DND-41 (cell line): ENCODE measurements at places on chromosomes 6 and 20.

DNA sequence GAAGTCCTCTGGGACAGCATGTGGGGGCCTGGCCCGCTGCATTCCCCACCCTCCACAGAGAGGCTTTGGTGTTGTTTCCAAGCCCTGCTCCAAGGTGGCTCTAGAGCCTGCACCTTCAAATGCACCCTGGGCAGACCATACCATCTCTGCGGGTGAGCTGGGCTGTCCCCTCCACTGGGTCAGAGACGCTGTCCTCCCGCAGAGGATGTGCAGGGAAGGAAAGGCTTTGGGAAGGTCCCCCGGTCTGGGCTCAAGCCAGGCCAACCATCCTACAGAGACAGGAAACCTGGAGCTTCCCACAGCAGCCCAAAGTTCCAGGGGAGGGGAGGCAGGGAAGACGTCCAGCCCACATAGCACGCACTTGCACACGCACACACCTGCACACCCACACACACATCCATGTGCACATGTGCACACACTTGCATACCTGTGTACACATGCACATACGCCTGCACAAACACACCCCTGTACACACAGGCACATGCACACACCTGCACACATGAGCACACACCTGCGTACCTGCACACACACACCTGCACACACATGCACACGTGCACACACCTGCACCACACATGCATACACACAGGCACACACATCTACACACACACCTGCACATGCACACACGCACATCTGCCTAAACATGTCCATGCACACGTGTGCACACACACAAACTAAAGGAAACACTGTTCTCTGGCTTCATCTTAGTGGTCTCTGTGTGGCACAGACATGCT is 155.4 kb downstream of the ERMARD start:
- no peak for DNase-seq

GRCh38 chr6:30882204-30882758 is 2.0 kb upstream of the DDR1 start:
- DNase-seq: no peak

DNA sequence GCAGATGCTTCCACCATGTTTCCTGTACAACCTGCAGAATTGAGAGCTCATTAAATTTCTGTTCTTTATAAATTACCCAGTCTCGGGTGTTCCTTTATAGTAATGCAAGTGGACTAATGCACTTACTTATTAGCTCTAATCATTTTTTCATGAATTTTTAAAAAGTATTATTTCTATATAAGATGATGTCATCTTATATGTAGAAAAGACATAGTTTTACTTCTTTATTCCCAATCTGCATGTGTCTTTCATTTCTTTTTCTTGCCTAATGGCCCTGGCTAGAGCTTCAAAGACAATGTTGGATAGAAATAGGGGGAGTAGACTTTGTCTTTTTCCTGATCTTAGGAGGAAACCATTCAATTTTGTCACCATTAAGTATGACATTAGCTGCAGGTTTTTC is 27.8 kb downstream of the OTOR start:
- no peak for DNase-seq

GRCh38 chr20:57650756-57651483 is 30.7 kb upstream of the ZBP1 start:
- DNase-seq: peak; percentile 1

DNA sequence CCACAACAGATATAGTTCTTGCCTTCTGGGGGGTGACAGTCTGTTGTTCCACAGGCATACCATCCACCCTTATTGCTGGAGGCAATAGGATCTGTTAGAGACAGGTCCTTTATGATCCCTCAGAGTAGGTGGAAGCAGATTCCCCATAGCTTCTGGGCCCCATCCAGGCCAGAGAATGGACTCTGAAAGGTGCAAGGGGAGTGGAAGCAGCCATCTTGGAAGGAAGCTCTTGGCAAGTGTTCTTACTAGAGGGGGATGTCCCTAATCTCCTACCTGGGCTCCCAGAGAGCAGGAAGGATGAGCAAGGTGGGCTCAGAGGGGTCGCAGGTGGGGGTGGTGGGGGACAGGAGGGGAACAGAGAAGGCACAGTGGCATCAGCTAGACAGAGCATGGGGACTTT is 33.4 kb downstream of the CEBPB start:
- no peak for DNase-seq

GRCh38 chr20:53844259-53844658 is 226.1 kb downstream of the BCAS1 start:
- no peak for DNase-seq

- no peak for DNase-seq
Observed at GRCh38 chr6:13980534-13980933, 55.8 kb downstream of the RNF182 start.

DNA sequence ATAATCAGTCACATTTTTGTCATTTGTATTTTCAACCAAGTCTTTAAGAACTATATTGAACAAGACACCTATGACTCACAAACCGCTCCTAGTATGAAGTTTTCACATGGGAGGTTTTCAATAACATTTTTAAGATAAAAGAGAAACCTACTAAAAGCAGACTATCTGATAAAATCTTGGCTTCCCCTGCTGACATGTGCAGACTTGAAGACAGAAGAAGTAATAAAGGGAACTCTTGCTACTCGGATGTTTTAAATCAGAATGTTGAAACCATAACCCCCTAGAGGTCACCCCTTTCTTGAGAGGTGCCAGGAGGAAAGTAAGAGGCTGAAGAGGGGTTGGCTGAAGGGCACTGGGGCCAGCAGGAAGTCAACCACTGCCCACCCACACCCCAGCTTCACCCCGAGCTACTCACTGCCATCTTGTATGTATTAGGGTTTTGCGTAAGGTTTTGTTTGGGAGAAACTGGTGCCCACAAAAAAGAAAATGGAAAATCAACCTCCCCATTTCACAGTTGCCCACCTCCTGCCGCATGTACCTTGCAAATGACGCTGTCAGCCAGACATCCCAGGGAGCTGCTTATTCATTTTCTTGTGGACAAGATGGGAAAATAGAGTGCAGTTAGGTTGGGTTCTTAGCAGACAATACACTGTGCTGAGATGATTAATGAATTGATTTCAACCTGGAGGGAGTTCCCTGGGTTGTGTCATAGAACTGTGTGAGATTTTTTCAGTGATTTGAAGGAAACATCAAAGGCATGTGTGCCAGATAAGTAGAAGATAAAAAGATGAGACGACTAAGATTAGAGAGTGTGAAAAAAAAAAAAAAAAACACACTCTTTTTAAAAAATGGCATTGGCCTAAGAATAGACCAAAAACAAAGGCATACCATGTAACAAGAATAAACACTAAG is 83.2 kb upstream of the TAB2 start:
- peak; percentile 32 for DNase-seq

DNA sequence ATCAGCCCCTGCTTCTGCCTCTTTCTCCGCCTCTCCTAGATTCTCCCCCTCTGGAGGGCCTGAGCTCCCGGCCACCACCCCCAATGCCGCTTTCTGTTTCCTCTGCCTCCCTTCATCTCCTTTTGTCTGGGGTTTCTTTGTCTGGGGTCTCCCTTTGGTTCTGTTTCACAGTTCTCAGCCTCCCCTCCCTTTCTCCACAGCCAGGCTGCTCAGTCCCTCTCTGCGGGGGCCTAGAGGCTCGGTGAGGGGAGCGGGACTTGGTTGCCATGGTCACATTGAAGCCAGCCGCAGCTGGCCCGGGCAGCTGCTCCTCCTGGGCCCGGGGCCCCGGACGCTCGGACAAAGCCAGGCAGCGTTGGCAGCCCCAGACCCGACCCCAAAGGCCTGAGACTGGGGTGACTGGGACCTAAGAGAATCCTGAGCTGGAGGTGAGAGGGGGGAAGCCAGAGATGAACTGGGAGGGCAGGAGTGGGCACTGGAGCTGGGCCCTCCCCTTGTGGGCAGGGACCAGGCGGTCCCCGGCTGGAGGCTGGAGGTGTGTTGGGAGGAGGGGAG is 3.5 kb upstream of the DDR1 start:
- DNase-seq: no peak

GRCh38 chr20:11117808-11118528 is 444.2 kb upstream of the JAG1 start:
- DNase-seq: no peak

- no peak for DNase-seq
Observed at GRCh38 chr6:38688579-38689087, 14.3 kb downstream of the GLO1 start.

DNA sequence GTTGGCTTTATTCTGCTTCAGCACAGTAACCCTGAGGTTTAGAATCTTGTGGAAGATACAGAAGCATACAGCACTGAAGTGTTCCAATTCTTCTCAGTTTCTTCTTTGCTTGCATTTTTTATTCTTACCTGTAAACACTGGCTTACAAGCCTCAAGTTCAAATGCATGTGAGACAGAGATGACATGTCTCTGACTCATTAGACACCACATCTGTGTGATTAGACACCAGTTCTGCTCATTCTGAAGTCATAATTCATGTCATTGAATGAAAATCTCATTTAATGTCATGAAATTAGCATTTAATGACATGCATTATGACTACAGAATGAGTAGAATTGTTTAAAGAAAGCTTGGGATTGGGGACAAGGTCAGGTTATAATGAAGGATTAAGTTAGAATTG is 5.8 kb downstream of the GZF1 start:
- DNase-seq: no peak

- DNase-seq: no peak
Observed at GRCh38 chr6:119678961-119679360, 329.4 kb upstream of the MAN1A1 start.

GRCh38 chr6:64141680-64142079 is 506.1 kb downstream of the PHF3 start:
- DNase-seq: no peak

- DNase-seq: no peak
Observed at GRCh38 chr20:9597547-9597946, 83.2 kb downstream of the LAMP5 start.

- DNase-seq: no peak
Observed at GRCh38 chr20:57263801-57264792, 2.3 kb downstream of the BMP7 start.

DNA sequence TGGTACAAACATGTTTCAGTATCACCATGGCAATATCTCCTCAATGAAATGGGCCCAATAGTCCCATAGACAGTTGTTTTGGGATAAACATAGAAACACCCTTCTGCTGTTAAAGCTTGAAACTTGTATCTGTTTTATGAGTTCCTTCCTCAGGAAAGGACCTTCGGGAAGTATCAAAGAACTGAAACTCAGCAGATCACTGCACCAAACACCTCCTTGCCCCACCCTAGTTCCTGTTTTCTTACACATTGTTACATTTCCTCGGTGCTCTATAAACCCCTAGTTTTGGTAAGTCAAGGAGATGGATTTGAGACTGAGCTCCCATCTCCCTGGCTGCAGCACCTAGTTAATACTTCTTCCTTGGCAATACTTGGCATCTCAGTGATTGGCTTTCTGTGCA is 73.8 kb upstream of the ECI2 start:
- DNase-seq: no peak

GRCh38 chr6:118223316-118223715 is 316.3 kb downstream of the SLC35F1 start:
- no peak for DNase-seq

DNA sequence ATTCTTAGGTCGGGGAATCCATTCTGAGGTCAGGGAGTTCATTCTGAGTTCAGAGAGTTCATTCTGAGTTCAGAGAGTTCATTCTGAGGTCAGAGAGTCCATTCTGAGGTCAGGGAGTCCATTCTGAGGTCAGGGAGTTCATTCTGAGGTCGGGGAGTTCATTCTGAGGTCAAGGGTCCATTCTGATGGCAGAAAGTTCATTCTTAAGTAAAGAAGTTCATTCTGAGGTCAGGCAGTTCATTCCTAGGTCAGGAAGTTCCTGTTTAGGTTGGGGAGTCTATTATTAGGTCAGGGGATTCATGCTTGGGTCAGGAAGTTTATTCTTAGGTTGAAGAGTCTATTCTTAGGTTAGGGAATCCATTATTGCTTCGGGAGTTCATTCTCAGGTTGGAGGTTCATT is 16.5 kb upstream of the NXT1 start:
- no peak for DNase-seq

GRCh38 chr6:158040051-158040803 is 58.6 kb downstream of the SYNJ2 start:
- DNase-seq: peak; percentile 35

GRCh38 chr6:89458704-89459103 is 25.8 kb downstream of the ANKRD6 start:
- no peak for DNase-seq

GRCh38 chr20:9298906-9299305 is 215.5 kb upstream of the LAMP5 start:
- DNase-seq: no peak

DNA sequence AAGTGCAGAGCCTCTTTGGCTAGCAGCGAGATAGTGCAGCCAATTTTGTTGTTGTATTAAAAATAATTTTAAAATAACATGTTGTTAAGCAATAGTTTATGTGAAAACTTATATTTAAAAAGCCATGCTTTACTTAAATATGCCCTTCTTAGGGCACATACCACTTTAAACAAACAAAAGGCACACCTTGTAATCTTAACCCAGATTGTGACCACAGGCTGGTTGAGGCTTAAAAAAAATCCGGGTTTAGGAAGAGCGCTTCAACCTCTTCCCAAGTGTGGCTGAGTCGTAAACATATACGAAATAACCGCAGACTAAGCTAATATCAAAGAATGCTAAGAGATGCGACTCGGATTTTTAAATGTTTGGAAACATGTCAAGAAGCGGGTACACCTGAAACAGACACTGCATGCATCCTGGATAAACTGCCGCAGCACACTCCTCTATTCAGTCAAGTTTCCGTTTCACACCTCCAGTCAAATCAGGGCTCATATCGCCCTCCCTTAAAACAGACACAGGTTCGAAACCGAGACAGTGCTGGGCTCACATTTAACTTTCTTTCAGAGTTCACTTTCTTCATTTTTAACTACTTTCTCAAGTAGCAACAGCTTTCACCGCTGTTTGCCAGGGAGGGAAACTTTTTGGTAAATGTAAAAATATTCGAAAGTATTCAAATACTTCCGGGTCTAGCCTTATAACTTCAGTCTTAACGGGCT is 1.5 kb downstream of the DEK start:
- DNase-seq: peak; percentile 55

DNA sequence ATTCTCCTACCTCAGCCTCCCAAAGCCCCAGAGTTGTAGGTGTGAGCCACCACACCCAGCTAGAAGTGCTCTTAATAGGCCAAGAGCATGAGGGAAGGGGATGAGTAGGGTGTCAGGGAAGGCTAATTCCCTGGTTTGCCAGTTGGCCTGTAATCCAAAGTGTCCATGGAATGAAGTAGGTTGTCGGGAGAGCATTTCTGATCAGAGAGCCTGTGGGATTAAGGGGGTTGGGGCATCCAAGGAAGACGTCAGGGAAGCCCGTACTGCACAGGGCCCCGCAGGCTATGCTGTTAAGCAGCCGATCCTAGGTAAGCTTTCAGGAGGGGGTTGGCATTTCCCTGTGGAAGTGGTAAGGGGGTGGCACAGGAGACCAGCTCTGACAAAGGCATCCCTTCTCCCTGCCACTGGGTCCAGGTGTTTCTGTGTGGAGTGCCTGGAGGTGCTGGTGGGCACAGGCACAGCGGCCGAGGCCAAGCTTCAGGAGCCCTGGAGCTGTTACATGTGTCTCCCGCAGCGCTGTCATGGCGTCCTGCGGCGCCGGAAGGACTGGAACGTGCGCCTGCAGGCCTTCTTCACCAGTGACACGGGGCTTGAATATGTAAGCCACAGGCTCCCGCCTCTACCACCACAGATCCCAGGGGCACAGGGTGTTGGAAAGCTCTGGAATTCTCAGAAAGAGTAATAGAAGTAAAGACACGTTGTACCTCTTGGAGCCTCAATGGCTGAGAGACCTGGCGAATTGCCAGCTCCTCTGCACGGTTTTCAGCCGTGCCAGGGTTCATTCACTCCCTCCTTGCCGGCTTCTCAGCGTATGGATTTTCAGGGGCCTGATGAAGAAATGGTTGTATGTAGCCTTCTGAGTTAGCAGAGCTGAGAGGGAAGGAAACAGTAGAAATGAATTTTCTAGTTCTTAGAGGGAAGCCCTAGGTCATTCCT is 21.4 kb upstream of the MAPRE1 start:
- DNase-seq: no peak
